Iris pigment epithelial cell (primary cell): ENCODE measurements at places on chromosomes 13 and 19.
A peak's percentile ranks its signal among the peaks of the same experiment; 100 is the strongest.

DNA sequence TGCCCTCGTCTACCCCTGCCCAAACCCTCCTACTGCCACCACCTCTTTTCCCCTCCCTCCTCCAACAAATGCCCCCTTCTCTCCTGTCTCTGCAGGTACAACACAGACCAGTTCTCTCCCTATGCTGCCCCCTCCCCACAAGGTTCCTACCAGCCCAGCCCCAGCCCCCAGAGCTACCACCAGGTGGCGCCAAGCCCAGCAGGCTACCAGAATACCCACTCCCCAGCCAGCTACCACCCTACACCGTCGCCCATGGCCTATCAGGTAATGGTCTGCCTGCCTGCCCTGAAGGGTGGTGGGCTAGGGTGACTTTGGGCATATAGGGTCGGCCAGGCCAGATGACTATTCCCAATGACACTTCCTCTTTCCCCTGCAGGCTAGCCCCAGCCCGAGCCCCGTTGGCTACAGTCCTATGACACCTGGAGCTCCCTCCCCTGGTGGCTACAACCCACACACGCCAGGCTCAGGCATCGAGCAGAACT is 6.5 kb upstream of the TIMM50 start:
- DNase-seq = peak; percentile 17

DNA sequence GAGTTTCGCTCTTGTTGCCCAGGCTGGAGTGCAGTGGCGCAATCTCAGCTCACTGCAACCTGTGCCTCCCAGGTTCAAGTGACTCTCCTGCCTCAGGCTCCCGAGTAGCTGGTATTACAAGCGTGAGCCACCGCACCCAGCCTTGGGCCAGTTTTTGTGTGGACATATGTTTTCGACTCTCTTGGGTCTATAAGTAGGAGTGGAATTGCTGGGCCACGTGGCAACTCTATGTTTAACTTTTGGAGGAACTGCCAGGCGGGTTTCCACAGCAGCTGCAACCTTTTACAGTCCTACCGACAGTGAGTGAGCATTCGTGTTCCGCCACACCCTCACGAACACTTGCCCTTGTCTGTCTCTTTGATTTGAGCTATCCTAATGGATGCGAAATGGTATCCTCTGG is 44.9 kb downstream of the BICRA start:
- no peak for DNase-seq

DNA sequence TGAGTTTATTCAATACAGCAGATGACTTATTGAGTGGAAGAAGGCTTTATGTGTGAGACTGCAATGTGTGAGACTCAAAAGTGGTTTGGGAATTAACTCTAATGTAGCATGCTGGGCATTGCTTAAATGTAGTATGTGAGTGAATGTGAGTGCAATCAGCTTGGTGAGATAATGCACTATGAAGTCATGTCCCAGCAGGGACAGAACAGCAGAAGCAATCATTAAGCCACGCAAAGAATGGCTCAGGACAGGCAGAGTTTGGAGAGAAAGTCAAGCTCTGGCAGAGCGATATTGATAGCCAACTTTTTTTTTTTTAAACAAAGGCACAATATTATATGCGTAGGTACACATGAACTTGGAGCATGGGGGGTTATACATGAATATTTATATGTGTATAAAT is 597.7 kb downstream of the GPC6 start:
- no peak for DNase-seq

- DNase-seq = no peak
Measured at GRCh38 chr13:29810145-29810742, 40.2 kb downstream of the UBL3 start.

DNA sequence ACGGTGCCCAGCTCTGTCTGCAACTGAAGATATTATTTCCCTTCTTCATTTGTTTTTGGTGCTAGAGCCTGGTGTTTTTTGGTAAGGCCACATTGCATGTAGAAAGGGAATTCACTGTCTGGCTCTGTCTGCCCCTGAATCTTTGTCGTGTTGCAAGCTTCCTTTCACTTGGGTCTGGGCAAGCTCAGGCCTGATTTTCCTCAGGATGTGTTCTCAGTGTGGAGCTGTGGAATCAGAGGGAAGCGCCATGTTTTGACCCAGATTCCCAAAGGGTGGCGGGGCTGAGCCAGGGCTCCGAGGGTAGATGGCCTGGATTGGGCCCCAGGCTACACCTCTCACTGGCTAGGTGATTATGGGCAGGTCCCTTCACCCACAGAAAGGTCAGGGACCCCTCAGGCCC is 8.6 kb downstream of the PRKCSH start:
- no peak for DNase-seq

GRCh38 chr19:13841086-13841961 is 35.6 kb upstream of the NANOS3 start:
- DNase-seq = no peak

- peak; percentile 66 for DNase-seq
Measured at GRCh38 chr19:47863514-47863936, 4.5 kb downstream of the TPRX2 start.

DNA sequence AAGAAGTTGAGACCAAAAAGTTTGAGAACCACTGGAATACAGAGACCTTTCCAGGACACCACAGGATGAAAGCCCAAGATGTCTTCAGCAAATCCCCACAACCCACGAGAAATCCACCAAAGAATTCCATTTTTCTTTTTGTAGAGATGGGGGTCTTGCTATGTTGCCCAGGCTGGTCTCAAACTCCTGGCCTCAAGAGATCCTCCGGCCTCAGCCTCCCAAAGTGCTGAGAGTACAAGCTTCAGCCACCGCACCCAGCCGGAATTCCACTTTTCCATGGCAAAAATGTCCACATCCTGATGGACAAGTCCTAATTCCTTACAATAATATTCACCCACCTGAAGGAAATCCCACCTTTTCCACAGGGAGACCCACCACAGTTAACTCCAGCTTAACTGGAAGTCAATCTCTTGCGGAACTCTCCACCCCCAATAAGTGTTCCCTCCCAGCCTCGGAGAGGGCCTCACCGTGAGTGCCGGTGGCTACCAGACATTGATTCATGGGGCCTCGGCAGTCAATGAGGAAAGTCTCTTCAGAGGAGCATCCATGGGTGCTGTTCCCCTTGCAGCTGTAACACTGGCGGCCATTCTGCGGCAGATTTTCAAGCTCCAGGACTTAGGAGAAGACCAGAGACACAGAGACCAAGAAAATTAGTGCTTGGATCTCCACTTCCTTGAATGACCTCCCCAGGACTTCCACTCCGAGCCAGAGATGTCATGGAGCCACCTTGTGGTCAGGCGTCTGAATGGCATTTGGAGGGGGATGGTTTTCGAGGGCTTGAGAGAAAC is 12.3 kb upstream of the CADM4 start:
- peak; percentile 70 for DNase-seq

DNA sequence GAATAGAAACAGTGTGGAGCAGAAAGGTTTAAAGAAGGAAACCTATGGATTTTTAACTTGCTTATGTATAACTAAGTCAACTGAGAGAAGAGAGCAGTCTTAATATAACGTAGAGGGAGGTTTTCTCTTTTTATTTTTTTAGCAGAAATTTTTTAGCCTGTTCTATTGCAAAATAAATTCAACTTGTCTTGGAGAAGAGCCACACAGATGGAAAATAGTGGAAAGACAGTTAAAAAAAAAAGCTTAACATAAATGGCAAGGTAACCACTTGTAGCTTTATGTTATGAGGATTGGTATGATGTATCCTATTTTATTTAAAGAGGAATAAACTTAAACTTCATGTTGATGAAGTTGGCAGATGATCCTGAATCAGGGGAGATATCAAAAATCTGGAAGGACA is 312.4 kb downstream of the SHISA2 start:
- DNase-seq = no peak

DNA sequence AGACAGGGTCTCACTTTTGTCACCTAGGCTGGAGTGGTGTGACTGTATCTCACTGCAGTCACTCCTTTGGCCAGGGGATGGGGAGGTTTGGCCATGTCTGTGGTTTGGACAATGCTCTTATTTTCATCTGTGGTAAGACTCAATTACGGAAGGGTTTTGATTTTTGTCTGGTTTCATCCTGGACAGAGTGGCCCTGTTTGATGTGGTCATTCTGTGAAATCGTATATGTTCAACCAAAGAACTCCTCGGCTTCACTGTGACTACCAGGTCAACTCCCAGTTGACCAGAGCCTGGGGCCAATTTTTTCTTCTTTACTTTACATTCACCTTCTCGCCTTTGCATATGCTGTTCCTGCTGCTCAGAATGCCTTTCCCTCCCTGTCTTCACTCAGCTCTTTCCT is 6.8 kb upstream of the CCDC124 start:
- no peak for DNase-seq

- no peak for DNase-seq
Measured at GRCh38 chr19:8110931-8111330, 38.5 kb downstream of the FBN3 start.

GRCh38 chr19:48419158-48419920 is 25.9 kb downstream of the GRIN2D start:
- peak; percentile 42 for DNase-seq

- DNase-seq = peak; percentile 67
Measured at GRCh38 chr13:106083620-106084350, 451.7 kb downstream of the EFNB2 start.

- no peak for DNase-seq
Measured at GRCh38 chr13:31904941-31905824, 126.4 kb upstream of the FRY start.

GRCh38 chr19:14004619-14005348 is 1.3 kb downstream of the RFX1 start:
- DNase-seq = no peak

DNA sequence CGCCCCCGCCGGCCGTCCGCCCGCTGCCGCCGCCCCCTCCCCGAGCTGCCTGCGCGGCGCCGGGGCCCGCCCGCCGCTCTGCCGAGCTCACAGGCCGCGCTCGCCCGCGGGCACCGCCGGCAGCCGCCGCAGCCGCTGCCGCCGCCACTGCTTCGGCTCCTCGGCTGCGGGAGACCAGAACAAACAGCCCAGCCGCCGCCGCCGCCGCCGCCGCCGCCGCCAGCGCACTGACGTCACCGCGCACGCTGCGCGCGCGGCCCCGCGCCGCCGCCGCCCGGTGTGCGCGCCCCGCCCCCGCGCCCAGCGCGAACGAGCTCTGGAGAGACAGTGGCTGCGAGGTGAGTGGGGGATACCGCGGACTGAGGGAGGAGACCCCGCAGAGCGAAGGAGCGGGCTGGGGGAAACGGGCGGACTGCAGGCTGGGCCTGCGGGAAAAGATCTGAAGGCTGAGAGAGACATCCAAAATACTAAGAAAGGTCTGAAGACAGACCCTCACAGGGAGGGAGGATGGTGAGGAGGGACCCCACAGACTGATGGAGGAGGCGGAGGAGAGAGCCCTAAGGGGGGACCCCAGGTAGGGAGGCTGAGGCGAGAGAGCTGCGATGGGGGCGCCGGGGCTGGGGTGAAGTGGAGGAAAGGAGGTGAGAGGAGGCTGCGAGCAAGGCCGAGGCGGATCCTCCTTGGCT is at the start of gene BRD4:
Gene BRD4, minus strand, starts transcription at position 229 of the 686 bp plus-strand sequence. CDS start 59,440 bp downstream, outside the sequence.
- peak; percentile 47 for DNase-seq

DNA sequence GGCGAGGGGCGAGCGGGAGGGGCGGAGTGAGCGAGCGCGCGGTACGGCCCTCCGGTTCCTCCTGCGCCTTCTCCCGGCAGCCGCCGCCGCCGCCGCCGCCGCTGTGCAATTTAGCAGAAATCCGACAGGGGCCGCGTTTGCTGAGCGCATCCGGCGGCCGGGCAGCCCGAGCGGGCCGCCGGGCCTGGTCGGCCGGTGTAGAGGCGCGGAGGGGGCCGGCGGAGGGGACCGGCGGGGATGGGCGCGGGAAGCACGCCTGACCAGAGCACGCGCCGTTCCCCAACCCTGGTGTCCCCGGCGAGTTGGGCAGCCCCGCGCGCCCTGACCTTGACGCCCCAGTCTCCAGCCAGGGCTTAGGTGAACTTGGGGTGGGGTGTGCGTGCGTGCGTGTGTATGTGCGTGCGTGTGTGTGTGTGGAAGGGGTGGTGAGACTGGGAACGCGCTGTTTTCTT is 144.5 kb upstream of the ZNF536 start:
- DNase-seq = peak; percentile 78

- DNase-seq = no peak
Measured at GRCh38 chr19:35038623-35039512, 2.7 kb upstream of the HPN start.

GRCh38 chr19:38953677-38954076 is 21.9 kb downstream of the FBXO17 start:
- no peak for DNase-seq

- no peak for DNase-seq
Measured at GRCh38 chr13:104281910-104282309, 1215.7 kb upstream of the SLC10A2 start.

GRCh38 chr19:52248241-52248640 is 21.1 kb upstream of the ZNF766 start:
- peak; percentile 68 for DNase-seq

DNA sequence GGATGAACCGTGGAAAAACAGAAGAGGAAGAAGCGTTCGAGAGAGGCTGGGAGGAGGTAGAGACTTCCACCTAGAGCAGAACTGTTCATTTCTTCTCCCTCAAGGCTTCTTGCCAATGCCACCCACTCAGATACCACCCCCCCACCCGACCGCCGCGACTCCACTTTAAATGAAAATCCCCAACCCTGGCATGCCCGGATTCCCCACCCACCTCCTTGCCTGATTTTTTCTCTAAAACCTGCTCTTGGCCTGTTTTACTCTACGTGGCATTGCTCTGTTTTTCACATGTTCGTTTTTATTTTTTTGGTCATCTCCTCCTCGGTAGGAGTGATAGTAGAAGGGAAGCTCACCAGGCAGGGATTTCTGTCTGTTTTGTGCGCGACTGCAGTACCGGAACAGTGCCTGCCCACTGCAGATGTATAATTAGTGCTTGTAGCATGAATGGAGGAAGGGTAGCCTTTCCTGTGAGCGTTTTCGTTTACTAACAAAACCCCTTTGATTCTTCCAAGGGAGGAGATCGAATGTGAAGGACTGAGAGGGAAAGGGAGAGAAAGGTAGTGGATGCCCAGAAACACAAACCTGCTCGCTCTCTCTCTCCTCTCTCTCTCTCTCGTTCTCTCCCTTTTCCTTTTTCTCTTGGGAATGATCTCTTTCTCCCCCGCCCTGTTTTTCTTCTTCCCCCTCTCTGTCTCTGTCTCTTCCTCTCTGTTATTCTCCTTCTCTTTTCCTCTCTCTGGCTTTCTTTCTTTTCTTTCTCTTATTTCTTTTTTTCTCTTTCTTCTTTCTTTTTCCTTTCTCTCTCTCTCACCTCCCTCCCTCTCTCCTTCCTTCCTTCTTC is 2.2 kb downstream of the CD70 start:
- no peak for DNase-seq

GRCh38 chr13:112959701-112960542 is 9.1 kb upstream of the MCF2L start:
- DNase-seq = no peak

- no peak for DNase-seq
Measured at GRCh38 chr13:25371158-25371874, 458 bp upstream of the ATP8A2 start.

GRCh38 chr13:60155978-60156377 is 7.8 kb downstream of the DIAPH3 start:
- no peak for DNase-seq

GRCh38 chr13:95516492-95516891 is 36.0 kb upstream of the CLDN10 start:
- DNase-seq = no peak

DNA sequence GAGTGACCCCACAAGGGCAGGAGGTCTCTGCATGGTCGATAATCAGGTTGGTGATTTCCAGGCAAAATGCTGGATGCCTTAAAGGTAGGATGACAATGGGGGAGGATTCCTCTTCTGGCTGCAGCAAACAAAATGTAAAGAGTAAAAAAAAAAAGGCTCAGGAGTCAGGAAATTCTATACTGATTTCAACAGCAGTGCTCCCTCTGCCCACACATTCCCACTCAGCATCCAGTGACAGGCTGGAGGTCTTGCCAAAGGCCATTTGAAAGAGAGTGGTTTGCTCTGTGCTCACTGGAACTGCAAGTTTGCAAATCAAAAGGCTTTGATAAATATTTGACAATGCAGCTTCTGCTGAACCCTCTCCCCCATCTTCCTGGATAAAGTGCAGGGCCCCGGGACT is 135.4 kb downstream of the TNFRSF19 start:
- no peak for DNase-seq
